ENCODE measurements at places on chromosomes 7 and 10. TPM values are rescaled to one million over a fixed set of nuclear protein-coding genes. Genes with fewer than 3 reads are reported as not detected.

The CCM2 gene
- 26.8 TPM for total RNA-seq

The IFRD1 gene
- 24.3 TPM for total RNA-seq

The PHKG1 gene
- total RNA-seq = under 0.01 TPM

The SNX13 gene
- 39.6 TPM for total RNA-seq

The CC2D2B gene
- total RNA-seq = 0.15 TPM

The FKBP6 gene
- not detected for total RNA-seq
